ENCODE measurements at places on chromosomes 3 and 15.
A peak's percentile ranks its signal among the peaks of the same experiment; 100 is the strongest.

GRCh38 chr3:110026421-110026820 lies 689.1 kb upstream of the DPPA4 start:
- DNase-seq: no peak

- no peak for DNase-seq
Measured at GRCh38 chr15:75661100-75661755, 13.5 kb downstream of the SNX33 start.

- DNase-seq: no peak
Measured at GRCh38 chr3:195893044-195893395, 15.3 kb downstream of the TNK2 start.

- no peak for DNase-seq
Measured at GRCh38 chr15:25668901-25669300, 194.2 kb downstream of the ATP10A start.

GRCh38 chr15:26632500-26632899 lies 140.4 kb downstream of the GABRB3 start:
- DNase-seq: no peak

DNA sequence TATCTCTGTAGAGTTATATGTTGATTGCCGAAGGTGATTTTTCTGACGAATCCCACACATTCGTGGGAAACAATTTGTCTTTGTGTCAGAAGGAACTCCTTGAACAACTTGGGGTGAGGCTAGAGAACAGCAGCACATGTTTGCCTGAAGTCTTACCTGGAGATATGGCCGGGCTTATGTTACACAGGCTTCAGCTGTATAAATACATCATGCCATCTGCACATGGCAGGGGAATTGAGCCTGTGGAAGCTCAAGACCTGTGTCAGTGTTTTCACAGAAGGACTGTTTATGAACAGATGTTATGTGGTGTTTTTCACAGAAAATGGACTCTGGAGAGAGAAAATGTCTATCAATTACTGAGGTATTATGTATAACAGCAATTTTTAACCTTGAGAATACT lies 203.6 kb upstream of the MDFIC2 start:
- DNase-seq: no peak

DNA sequence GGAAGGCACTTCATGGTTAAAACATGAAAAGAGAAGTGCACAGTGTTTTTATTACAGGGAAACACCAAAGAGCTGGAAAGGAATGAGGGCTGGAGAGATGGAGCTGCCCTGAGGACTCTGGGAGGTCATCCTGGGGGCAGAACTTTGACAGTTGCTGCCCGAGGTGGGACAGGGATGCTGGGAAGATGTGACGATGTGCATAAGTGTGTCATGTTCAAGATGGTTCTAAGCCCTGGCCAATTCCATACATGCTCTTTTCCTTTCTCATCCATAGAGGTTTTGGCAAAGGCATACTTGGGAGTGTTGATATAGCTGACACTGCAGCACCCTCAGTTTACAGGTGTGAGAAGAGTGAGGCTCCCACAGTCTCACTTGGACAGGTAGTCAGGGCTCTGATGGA lies 23.8 kb downstream of the LPP start:
- DNase-seq: no peak

- DNase-seq: no peak
Measured at GRCh38 chr15:29676961-29677402, 145.3 kb downstream of the TJP1 start.

DNA sequence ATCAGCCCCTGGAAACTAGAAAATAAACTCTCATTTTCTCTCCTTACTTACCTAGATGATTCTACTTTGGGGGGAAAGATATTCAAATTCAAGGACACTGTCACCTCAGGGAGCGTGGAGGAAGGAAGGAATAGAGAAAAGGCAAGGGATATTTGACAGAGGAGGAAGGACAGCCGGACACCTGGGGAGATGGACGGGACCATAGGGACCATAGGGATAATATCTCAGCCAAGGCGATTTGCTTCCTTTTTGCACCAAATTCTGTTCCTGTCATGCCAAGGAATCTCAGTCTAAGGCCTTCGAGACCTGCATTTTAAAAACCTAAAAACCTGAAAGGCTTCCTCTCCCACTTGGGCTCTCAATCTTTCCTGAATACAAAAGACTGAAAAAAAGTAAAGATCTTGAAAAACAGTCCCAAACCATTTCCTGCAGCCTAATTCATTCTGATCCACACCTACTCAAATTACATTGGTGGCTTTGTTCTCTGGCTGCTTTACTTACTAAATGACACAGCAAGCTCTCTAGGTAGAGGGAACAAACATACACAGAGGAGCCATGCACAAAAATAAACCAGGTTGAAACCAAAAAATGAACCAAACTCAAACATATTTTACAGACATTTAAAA lies 73.9 kb upstream of the SLC24A5 start:
- no peak for DNase-seq

DNA sequence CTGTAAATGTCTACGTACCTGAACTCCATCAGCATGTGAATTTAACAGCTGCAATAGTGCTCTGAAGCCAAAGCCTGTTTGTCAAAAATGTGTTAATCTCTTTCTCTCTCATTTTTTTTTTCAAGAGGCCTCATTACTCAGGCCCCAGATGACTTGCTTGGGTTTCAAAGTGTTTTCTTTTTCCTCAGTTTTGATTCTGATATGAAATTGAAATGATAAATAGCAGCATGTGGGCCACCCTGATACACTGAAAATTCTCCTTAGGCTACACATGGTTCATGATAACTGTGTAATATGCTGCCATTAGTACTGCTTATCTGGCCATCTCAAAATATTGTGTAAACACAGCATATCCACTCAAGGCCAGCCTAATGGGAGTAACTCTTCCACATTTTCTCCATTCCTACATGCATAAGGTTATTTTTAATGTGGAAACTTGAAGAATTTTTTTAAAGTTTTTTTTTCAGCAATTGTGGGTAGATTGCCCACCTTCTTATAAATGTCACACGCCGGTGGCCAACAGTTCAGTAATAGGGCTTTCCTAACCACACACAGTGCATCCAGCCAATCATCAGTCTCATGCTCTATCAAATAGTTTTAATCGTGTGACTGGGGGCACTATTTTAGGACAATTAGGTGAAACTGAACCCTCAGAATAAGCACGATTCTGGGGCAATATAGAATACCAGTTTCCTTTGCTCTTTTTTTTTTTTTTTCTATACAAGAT lies 13.1 kb upstream of the DENND4A start:
- DNase-seq: no peak

GRCh38 chr3:53696401-53697172 lies 149.6 kb downstream of the CHDH start:
- DNase-seq: no peak

GRCh38 chr3:66413151-66413751 lies 87.6 kb downstream of the LRIG1 start:
- DNase-seq: no peak

DNA sequence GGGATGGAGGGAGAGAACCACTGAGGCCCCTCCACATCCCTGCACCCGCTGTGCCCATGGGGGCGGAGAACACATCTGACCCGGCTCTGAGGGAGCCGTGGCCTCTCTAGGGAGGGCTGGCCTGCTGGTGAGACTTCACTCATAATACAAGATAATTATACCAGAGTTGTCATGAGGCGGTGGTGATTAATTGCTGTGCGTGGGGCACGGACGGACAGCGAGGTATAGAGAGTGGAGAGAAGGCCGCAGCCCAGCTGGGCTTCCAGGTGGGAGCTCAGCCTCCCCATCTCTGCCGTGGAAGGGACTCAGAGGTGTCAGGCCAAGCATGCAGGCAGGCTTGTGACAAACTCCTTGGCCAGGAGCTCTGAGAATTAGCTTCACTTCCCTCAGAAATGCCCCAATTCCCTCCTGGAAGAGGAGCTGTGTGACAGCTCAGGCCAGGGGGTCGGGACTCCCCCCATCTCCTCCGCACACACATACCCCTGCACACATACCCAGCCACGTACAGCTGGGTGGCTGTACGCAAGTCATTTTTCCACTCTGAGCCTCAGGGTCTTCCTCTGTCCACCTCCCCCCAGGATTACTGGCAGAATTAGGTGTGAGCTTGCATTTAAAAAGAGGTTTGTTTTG lies 6.0 kb upstream of the GATA2 start:
- DNase-seq: no peak

- no peak for DNase-seq
Measured at GRCh38 chr3:132047209-132047608, 12.4 kb upstream of the CPNE4 start.

DNA sequence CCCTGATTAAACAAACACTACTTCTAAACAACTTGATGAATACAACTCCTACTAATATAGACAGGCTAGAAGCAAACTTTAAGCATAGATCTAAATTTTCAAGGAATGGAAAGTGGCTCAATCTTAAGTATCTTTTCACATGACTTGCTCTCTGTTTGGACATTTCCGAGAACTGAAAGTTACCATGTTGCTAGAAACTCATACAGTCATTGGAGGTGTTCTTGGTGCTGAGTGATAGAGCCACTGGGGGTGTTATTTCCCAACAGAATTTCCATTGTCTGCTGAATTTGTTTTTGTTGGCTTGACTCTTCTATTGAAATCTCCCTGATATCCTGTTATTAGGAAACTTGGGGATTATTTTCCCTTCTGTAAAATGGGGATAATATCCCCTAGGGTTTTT lies 264.5 kb upstream of the RASGRP1 start:
- no peak for DNase-seq

GRCh38 chr3:123157598-123158287 lies 44.0 kb upstream of the SEC22A start:
- no peak for DNase-seq

GRCh38 chr3:13242364-13242737 lies 169.1 kb upstream of the IQSEC1 start:
- no peak for DNase-seq

- DNase-seq: no peak
Measured at GRCh38 chr15:92887869-92888268, 12.3 kb upstream of the CHD2 start.

- no peak for DNase-seq
Measured at GRCh38 chr3:99562138-99562537, 76.3 kb upstream of the COL8A1 start.

DNA sequence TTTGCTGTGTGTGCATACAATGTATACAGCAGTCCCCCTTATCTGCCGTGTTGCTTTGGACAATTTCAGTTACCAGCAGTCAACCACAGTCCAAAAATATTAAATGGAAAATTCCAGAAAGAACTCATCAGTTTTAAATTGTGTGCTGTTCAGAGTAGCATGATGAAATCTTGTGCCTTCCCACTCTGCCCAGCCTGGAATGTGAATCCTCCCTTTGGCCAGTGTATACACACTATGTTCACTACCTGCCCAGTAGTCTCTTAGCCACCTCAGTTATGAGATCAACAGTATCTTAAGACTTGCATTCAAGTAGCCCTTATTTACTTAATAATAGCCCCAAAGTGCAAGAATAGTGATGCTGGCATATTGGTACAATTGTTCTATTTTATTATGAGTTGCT lies 133.6 kb upstream of the ABHD17C start:
- no peak for DNase-seq

DNA sequence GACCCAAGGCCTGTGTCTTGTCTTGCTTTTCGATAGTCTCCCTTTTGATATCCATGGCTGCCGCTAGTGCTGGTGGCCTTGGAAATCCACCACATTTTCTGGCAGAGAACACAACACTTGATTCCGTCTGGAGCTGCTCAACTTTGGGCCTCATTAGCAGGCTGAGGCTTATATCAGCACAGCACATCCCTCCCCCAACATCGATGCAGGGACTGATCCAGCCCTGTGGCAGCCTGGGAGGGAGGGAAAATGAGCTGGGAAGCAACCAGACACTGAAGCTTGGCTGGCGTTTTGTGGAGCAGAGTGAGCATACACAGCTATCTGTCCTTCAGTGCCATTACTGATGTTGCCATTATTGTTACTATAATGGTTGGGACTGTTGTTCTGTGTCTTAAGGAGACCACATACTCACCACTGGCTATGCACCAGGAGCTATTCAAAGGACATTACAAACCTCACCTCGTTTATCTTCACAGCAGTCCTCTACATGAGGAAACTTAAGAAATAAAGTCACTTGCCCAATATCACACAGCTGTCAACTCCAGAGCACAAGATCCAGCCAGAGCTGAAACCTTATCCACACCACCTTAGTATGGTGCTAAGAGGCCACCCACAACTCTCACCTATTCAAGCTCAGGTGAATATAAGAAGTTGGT lies 102.9 kb downstream of the SUCLG2 start:
- DNase-seq: no peak

DNA sequence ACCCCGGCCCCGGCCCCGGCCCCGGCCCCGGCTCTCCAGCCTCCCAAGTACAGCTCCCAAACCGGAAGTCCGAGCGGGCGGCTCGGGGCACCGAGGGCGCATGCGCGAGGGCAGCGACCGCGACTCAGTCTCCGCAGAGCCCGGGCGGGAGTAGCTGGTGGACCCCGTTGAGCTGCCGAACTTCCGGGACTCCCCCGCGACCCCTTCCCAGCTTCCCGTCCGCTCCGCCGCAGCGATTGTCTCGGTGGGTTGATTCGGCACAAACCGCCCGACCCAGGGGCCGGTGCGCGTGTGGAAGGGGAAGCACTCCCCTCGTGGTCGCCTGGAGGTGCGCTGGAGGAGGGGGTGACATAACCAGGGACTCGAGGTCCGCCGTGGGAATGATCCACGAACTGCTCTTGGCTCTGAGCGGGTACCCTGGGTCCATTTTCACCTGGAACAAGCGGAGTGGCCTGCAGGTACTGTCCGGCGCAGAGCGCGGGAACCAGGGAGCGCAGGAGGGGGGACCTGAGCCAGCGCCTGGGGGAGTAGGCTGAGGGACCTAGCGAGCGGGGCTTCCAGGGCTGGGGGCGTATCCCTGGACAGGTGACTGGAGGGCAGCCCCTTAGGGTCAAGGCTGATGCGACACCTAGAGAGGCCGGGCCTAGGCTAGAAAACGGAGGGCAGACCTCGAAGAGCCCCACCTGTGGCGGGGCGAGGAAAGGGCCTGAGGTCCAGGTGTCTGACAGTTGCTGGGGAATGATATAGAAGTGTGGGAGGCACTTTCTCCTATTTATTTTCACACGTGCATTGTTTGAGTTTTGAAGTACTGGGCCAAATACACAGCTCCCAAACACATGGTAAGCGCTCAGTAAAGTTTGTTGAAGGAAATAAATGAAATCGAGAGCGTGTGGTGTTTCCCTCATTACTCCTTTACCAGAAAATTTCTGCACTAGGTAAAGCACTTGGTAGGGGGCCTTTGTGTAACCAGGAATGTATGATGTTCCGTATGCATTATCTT lies at the start of the genes TUBGCP4 and ZSCAN29:
Gene TUBGCP4 (plus strand): TSS at position 127 of the 1,000 bp plus-strand sequence. CDS start 254 bp downstream, at position 381.
Gene ZSCAN29 (minus strand): TSS at position 69 of the 1,000 bp plus-strand sequence. CDS start 1,130 bp downstream, outside the sequence.
- DNase-seq: peak; percentile 59

DNA sequence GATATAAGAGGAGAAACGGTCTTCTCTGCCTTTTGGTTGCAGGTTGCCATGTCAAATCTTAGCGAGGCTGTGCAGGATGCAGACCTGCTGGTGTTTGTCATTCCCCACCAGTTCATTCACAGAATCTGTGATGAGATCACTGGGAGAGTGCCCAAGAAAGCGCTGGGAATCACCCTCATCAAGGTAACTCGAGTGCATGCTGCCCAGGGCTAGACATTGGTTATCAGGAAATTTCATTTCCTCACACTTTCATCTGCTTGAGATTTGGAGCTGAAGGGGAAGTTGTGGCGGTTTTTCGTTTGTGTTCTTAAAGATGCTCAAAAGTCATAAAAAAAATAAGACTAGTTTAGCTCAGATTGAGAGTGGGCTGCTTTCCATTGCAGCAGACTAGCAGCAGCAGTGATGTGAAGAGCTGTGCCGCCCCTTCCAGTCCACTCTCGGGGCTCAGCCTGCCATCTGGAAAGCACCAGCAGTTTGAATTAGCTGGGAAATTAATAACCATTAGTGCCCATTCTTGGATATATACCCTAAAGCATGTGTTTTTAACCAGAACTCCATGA lies 32.2 kb downstream of the GPD1L start:
- no peak for DNase-seq
